ENCODE measurements at places on chromosomes 5 and 9.

GRCh38 chr5:1285883-1286291 lies 9.0 kb downstream of the TERT start:
- DNase-seq, result no peak

DNA sequence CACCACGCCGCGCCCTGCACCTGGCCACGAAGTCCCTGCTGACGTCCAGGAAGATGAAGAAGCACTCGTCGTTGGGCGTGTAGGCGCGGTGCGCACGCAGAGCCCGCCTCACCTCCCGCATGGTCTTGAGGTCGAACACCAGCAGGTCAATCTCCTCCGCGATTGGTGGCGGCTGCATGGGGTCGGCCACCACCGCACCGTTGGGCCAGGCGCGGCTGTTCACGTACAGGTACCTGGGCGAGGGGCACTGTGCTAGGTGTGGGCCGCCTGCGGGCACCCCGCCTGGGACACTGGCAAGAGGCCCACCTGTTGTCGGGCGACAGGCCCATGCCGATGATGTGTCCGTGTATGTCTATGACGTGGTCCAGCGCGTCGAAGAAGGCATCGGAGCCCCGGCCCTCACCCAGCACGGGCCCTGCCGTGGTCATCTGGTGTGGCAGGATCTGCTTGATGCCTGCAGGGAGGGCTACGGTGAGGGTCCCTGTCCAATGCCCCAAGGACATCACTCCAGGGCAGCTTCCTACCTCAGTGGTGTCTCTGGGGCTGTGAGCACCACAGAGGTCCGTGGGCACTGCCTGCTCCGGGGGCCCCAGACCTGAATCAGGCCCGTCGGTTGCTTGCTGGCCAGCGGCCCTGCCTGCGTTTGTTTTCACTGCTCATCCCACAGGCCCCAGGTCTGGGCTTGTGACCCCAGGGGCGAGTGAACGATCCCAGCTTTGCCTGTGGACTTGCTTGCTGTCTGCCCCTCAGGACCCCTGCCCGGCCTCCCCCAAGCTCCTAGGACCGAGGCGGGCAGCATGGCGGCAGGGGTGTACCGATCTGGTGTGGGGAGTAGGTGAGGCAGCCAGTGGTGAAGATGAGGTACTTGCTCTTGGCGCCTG lies 3.1 kb downstream of the FBXW5 start:
- DNase-seq, result no peak

GRCh38 chr5:53427965-53428364 lies 52.5 kb upstream of the FST start:
- DNase-seq, result no peak

- DNase-seq, result no peak
These were observed 180.7 kb upstream of the CDH12 start for GRCh38 chr5:23033864-23034263.

- no peak for DNase-seq
These were observed 91.3 kb downstream of the MAT2B start for GRCh38 chr5:163596608-163597315.

- no peak for DNase-seq
These were observed 28.8 kb downstream of the GCNT4 start for GRCh38 chr5:75023368-75024159.

- DNase-seq, result no peak
These were observed 83.1 kb downstream of the NLN start for GRCh38 chr5:65805089-65805488.

- no peak for DNase-seq
These were observed 102.1 kb downstream of the LHFPL2 start for GRCh38 chr5:78546276-78546996.

GRCh38 chr5:179833056-179833708 lies 12.5 kb downstream of the SQSTM1 start:
- no peak for DNase-seq

DNA sequence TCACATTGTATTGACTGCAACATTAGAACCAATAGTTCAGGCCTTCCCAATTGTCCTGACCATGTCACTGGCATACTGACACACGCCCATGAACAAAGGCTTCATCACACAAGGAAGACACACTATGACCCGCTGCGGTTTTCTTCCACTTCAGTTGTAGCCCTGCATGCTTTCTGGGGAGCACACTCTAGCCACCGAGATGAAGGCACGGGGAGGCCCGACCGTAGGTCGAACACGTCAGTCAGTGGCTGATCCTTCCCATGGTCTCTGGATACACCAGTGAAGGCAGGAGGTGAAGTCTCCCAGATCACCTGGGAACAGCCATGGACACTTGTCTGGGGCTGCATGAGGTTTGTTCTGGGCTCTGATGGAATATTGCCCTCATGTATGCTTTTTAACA lies 224.7 kb downstream of the FSTL4 start:
- DNase-seq, result no peak

- no peak for DNase-seq
These were observed 45.8 kb upstream of the STK32A start for GRCh38 chr5:147189109-147189424.

GRCh38 chr5:50807661-50808060 lies 141.2 kb downstream of the PARP8 start:
- no peak for DNase-seq

DNA sequence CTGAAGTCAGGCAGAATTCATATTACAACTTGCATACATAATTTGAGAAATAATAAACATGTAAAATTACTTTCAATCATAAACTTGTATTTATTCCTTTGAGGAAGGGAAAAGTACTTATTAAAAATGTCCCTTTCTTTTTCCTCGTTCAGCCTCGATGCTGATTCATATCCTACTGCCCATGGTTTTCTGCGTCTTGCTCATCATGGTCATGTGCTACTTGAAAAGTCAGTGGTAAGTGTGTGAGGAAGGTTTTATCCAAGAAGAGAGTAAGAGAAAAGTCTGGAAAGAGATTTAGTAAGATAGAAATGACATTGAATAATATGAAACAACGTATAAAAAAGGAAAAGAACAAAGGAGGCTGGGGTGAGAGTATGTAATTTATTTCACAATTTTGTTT lies 85.9 kb downstream of the OSMR start:
- DNase-seq, result no peak

GRCh38 chr9:34588671-34589635 lies 571 bp downstream of the CNTFR start:
- no peak for DNase-seq

DNA sequence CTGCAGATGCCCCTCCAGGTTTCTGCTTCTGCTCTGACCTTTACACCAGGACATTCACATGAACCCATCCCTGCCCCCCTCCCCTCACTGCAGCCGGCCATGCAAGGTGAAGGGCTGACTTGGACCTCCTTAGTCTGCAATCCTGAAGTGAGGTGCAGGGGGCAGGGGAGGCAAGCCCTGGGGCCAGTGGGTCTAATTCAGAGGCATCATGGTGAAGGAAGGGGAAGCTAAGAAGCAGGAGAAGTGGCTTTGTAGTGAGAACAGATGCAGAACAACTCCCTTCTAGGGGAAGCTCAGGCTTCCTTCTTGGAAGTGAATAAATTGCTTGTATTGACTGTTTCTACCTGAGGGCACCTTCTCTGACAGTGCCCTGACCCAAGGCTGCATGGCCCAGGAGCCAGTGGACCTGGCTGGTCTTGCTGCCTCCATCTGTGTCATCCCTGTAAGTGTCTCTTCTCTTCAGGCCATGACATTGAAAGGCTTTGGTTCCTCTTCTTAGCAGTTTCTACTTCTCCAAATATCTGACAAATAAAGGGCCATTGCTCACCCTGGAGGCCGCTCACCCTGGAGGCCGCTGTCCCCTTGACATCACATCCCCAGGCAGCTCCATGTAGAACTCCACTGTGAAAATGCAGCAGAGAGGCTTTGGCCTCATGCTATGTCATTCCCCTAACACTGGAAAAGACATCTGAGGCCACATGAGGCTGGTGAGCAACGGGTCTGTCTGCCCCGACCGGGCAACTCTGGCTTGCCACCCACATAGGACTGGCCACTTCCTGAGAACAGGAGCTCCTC lies 55.3 kb downstream of the GADD45G start:
- DNase-seq, result no peak

DNA sequence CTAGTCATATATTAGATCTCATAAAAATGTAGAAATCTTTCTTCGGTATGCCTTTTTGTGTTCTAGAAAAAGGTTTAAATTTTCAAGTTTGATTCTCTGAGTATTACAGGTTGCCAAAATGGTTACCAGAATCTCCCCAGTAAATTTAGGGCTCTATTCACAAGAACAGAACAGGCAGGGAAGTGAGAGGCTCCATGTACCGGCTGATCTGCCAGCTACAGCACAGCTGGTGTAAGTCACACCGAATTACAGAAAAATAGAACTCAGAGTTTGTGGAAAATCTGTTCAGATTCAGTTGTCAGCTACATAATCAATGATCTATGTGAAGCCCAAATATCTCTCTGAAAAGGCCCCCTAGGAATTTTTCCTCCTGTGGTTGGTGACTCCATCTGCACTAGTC lies 10.5 kb downstream of the FAM81B start:
- no peak for DNase-seq

DNA sequence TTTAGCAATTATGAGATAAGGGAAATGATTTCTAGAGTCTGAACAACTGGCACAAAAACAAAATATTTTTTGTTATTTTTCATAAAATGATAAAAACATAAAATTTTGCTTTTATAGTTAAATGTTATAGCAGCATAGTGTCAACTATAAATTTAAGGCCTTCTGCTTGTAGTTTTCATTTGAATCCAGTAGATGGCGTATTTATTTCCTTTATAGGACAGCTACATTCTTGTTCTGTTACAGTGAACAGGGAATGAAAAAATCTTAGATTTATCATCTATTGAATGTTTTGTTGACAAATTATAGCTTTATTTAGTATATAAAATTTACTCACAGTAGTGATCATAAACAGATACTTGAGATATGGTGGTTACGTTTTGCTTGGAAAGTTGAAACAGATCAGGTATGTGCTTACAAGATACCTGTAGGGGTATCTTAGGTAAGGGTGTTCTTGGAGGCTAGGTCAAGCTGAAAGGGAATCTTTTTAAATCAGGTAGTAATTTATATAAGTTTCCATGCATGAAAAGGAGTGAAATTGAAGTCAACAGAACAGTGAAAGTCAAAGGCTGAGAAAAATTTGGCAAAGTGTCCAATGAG lies 239.3 kb upstream of the GRIN3A start:
- no peak for DNase-seq

GRCh38 chr5:119105971-119106370 lies 35.1 kb downstream of the DMXL1 start:
- no peak for DNase-seq

DNA sequence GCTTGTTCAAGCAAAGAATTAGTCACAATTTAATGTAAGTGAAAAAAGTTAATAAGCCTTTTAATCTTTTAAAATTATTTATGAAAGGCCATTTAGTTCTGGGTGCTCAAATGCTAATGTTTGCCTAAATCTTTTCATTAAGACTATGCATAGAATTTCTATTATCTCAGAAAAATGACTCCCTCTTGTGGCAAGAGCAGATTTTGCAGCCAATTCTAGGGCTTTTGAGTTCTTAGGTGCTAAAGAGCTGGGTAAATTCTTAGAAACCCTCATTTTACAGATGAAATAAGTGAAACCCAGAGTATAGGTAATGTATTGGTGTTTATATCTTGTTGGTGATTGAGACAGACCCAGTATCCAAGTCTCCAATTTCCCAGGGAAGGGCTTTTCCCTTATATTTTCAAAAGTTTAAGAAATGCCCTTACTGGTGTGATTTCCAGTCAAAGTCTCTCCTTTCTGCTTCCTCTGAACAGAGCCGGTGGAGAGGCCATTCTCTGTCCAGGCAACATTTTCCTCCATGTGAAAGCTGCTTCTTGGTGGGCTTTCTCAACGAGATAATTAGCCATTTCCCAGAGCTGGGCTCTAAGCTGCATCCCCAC lies 24.1 kb upstream of the PCSK5 start:
- DNase-seq, result no peak

Data from esophagus squamous epithelium (tissue), 5 donors.